ENCODE measurements at places on chromosomes 12 and 14.

DNA sequence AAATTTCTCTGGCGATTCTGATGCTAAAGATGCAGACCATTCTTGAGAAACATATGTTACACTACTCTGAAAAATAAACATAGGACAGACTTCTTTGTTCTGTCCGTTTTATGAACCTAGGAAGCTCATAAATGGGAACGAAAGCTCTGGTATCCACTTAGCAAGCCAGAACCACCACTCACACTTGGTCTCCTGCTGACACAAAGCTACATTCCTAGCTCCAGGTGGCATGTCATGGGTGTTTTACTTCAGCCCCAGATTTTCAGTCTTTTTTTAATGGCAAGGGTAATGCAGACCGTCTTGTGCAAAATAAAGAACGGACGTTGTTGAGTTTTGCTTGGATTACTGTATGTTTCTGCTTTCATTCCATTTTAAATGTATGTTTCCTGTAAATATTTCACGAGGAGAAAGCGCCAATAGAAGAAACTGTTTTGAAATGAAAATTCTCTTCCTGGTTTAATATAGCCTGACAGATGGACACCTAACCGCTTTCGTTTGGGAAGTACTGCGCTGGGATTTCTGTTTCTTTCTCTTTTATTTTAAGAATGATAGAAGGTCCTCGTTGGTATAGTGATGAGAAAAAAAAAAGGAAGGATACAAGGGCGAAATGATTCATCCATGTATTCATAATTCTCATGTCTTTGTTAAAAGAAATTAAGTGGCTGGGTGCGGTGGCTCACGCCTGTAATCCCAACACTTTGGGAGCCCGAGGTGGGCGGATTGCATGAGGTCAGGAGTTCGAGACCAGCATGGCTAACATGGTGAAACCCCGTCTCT lies 871 bp upstream of the COQ5 start:
- DNase-seq, result no peak

DNA sequence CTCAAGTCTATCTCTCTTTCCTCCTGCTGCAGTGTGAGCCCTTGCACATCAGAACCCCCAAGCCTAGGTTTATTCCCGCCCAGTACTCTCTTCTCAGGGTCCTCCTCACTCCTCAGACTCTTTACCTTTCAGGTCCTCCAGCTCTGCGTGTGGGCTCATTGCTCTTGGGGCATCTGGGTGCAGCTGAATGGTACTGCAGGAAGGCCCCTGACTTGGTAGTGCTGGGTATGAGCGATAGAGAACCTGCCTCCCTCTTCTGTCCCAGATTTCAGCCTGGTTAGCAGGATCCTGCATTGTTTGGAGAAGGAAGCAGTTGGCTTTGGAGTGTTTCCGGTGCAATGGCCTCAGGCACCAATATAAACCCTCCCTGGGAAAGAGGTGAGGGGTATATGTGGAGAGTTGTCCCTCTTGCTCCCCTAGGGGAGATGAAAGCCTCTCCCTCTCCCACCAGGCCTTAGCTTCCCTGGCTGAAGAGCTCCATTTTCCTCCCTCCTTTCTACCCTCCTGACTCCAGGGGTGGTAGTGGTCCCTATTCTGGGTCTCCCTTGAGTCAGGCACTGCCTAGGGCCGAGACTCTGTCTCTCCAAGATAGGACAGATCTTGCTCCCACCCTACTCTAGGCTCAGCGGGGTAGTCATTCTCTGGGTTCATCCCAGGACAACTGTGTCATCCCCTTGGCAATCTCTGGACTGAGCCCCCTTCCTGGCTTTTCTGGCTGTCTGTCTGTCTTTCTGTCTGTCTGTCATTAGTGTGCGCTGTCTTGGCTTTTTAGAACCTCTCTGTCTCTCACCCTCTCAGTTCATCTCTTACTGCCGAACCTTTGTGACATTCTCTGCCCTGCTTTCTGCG lies 3.8 kb downstream of the LRP1 start:
- no peak for DNase-seq

DNA sequence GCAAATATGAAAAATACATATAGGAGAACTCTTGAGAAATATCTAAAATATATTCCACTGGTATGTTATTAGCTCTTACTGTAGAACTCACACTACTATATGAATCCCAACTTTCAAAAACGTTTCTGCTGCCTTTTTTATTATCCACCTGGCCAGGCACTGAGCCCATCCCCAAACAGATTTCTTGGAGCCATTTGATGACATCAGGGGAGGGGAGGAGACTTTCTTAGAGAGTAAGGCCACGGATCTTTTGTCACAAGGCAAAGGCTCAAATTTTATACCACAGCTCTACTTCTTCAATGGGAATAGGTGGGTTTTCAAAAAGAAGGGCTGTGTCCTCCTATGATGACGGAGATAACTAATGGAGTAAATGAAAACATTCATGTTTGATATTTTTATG lies 83.0 kb downstream of the SLC25A21 start:
- no peak for DNase-seq

DNA sequence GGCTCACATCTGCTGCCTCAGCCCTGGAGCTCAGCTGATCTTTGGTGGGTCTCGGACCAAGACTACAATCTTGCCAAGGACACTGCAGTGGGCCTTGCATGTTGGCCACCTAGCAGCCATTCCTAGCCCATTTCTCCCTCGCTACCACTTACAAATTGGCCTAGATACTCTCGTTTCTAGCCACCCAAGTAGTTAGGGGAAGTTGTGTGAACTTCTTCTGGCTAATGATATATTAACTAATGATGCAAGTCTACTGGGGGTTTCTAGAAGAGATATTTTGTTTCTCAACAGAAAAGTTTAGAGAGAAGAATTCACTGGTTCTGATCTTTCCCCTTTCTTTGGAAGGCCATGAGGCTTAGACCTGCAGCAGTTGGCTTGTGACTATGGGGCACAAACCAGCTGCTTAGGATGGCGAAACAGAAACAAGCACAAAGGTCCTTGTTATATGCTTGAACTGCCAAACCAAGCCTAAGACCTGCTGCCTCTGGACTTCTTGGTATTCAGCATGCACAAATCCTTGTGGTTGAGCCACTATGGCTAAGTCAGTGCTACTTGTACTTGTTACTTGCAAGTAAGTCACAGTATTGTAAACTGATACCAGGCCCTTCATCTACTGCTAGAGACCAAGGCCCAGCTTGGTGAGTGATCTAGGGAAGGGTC lies 30.5 kb upstream of the GPATCH2L start:
- DNase-seq, result no peak

GRCh38 chr14:54906075-54906474 lies 3.4 kb upstream of the GCH1 start:
- DNase-seq, result no peak

DNA sequence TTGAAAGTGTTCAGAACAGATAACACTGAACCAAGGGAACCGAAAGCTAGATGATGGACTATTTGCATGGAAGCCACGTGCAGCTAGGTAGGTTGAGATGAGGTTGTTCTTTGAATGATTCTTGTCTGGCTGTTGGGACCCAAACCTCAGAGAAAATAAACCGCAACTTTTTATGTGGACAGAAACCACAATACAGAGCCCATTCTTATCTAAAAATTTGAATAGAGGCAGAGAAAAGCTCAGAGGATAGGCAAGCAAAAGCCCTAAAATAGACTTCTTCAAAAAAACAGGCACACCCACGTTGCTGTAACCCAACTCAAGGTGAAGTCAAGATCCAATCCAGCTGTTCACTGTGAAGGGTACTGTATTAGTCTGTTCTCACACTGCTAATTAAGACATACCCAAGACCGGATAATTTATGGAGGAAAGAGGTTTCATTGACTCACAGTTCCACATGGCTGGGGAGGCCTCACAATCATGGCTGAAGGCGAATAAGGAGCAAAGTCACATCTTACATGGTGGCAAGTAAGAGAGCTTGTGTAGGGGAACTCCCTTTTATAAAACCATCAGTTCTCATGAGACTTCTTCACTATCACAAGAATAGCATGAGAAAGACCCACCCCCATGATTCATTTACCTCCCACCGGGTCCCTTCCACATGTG lies 353.8 kb downstream of the AACS start:
- DNase-seq, result no peak

GRCh38 chr12:3206536-3207072 lies 129.4 kb downstream of the TSPAN9 start:
- no peak for DNase-seq

- no peak for DNase-seq
Observed at GRCh38 chr12:53073881-53074280, 5.3 kb downstream of the SPRYD3 start.

DNA sequence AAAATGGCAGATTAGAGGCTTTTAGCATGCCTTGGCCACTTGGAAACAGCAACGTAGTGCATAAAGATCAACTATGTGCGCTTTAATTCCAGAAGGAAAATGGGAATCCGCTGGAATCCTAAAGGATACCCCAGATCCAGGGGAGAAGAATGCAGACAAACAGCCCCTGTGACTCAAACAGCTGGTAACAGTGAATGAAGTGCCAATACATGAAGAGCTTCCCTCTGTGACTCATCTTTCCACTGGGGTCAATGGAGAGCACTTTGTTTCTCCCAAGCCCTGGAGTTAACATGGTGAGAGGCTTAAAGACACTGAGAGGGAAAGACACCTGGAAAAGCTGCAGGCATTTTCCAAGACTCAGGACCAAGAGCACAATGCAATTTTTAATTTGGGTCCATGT lies 263.1 kb downstream of the CEP128 start:
- no peak for DNase-seq

- no peak for DNase-seq
Observed at GRCh38 chr12:122975790-122976647, 975 bp downstream of the OGFOD2 start.

DNA sequence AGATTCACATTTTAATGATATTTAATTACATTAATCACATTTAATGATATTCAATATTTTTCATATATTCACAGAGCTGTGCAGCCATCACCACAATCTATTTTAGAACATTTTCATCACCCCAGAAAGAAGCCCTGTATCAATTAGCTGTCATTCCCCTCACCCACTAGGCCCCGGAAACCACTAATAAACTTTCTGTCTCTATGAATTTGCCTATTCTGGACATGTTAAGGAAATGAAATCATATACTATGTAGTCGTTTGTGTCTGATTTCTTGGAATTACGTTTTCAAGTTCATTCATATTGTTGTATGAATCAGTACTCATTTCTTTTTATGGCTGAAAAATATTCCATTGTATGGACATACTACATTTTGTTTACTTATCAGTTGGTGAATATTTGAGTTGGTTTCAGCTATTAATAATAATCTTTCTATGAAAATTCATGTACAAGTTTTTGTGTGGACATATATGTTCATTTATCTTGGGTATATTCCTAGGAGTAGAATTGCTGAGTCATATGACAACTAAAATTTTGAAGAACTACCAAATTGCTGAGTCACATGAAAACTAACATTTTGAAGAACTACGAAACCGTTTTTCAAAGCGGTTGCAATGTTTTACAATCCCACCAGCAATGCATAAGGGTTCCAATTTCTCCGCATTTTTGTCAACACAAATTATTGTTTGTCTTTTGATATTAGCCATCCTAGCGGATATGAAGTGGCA lies 11.7 kb upstream of the OTOGL start:
- DNase-seq, result no peak

- no peak for DNase-seq
Observed at GRCh38 chr14:76968621-76969063, 59.9 kb downstream of the IRF2BPL start.

- no peak for DNase-seq
Observed at GRCh38 chr12:72297666-72298065, 25.5 kb downstream of the TRHDE start.

DNA sequence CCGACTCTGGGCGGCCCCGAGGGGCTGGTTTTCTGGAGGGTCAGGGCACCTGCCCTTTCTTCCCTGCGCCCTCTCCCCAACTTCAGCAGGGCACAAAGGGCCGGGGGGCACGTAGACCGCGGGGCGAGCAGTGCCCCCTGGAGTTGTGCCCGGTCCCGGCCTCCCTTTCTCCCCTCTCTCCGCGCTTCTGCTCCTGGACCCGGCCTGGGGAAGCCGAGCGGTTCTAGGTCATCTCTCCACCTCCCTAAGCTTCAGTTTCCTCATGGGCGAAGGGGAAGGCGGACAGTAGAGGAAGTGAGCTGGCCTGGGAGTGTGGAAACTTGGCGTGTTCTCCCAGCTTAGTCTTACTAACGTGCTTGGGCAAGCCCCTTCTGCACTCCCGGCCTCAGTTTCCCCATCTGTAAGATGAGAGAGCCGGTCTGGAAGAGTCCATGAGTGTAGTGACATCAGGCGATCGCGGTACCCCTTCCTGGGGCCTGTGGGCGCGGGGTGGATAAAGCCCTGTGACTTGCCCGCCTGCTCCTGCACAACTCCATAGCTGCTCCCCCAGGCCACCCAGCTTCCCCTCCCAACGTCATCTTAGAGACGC lies 158.6 kb upstream of the PARP11 start:
- no peak for DNase-seq

Measured in stimulated activated naive CD4-positive, alpha-beta T cell (primary cell).